ENCODE measurements at places on chromosomes 6 and 20.

DNA sequence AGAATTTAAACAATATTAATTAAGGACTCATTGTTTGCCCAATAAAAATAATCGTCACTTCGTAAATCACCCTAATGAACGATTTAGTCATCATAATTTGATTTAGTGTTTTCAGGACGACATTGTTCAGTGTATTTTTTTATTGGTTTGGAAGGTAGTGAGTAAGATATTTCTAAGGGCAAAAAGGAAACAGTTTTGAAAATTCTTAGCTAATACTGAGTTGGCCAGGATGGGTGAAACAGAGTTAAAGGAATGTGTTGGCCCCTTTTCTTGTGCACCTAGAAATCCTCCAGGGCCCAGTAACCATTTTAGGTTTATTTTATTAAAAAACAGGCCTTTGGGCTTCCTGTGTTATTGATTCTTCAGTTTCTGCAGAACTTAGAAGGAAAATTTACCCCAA lies 25.3 kb downstream of the ANKS1A start:
- DNase-seq = no peak

- DNase-seq = no peak
These were observed 36.1 kb downstream of the PREX1 start for GRCh38 chr20:48791666-48792071.

GRCh38 chr6:136990242-136990578 lies 54.6 kb downstream of the IL20RA start:
- DNase-seq = no peak

- no peak for DNase-seq
These were observed 583.8 kb upstream of the ARID1B start for GRCh38 chr6:156193381-156193780.

- no peak for DNase-seq
These were observed 184.7 kb upstream of the PREP start for GRCh38 chr6:105587349-105588122.

- DNase-seq = no peak
These were observed 24.2 kb downstream of the LHFPL5 start for GRCh38 chr6:35829306-35829705.

DNA sequence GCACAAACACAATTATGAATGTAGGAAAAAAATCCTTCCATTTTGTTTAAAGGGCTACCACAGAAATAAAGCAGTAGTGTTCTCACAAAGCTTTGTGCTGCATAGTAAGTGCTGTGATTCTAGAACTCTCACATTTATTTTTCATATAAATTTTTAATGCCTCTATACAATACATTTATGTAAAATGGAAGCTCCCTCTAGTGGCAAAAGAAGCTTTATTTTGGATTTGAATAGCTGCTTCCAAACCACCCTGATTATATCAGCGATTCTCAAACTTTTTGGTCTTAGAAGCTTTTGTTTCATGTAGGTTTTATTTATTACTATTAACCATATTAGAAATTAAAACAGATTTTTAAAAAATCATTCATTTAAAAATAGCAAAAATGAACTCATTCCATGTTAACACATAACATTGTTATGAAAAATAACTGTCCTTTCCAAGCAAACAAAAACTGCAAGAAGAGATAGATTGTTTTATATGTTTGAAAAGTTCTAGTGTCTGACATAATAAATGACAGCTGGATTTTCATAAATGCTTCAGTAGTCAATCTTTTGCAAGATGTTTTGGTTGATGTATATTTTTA lies 38.4 kb downstream of the HS3ST5 start:
- DNase-seq = no peak

DNA sequence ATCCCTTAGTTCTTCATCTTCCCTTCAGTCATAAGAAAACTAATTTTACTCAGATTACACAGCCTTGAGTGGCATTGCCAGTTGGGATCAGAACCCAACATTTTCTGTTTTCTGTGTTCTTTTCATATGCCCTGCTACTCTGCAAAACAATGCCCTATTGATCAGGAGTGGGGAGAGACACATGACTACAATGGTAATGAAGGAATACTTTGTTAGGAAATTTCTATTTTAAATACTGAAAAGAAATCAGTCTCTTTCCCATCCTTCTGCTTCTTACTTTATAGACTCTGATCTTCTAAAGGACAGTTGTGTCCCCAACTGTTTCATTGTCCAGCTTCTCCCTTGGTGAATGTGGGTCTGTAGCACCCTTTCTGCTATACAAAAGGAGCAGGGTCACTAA lies 5.5 kb upstream of the PKIB start:
- DNase-seq = no peak

DNA sequence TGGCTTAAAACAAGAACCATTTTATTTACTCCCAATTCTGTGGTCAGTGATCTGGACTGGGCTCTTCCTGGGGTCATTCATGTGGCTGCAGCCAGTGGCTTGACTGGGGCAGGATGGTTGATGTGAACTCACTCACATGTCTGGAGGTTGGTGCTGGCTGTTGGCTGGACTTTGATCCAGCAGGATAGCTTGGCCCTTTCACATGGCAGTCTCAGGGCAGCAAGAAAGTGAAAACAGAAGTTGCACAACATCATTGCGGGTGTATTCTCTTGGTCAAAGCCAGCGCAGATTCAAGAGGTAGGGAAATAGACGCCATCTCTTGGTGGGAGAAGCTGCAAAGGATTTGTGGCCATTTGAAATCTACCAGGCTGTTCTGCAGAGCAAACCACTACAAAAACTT lies 77.2 kb downstream of the MDGA1 start:
- DNase-seq = no peak

DNA sequence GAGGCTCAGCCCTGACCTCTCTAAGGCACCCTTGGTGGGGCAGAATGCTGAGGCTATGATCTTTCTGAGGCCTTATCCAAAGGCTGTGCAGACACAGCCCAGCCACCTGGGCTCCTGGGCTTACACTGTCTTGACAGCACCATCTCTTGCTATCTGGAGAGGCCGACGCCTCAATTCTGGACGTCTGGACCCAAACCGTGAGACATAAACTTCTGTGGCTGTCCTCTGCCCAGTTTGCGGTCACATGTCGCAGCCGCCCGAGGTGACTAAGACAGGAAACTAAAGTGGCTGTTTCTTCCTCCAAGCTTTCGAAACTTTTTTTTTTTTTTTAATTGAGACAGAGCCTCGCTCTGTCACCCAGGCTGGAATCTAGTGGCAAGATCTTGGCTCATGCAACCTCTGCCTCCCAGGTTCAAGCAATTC lies 49.3 kb downstream of the PRR18 start:
- no peak for DNase-seq

DNA sequence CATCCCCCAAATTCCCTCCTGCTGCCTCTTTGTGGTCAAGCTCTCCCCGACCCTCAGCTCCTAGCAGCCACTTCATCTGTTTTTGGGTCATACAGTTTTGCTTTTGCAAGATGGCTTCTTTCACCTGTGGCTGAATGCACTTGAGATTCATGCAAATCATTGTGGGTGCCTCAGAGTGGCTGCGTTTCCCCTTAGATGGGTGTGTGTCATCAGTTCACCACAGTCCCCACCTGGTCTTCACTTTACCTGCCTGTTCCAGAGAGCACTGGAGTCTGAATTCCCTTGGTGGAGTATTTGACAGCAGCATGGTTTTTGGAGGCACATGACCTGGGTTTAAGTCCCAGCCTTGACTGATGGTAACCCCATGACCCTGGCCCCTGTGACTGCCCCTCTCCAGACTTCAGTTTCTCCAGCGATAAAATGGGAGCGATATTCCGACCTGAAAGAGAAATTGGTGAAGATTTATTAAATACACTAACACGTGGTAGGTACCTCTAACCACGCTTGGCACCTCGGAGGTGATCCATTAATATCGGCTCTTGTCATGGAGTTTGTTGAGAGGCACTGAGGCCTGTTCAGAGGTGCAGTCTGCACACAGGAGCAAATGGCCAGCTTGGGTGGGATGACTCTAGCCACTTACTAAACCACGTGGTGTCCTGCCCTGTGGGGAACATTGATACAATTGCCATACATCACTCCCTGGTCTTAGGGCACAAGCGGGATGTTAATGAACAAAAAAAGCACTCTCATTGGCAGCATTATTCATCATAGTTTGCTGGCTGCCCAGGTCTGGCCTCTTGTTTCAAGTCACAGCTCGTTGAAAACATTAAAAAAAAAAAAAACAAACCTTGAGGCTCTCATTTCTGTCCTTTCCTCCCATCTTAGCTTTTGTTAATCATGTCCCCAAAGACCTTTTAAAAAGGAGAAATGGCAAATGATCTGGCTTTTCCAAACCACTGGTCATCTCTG lies 167.2 kb upstream of the KCNG1 start:
- no peak for DNase-seq

DNA sequence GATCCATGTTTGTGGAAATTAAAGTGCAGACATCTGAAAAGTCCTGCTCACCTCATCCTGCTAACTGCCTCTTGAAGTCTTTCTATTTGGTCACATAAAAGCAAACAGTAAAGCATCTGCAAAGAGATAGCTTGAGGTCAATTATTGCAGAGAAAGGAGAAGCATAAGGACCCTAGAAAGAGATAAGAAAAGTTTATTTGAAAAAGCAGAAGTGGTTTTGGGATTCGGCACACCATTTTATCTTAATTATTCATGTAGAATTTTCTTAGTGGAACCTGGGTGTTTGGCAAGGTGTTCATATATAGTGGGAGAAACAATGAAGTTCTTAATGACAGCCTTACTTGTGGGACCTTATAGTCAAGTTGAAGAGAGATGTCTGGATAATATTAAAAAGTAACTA lies 280.8 kb downstream of the CENPW start:
- no peak for DNase-seq

GRCh38 chr6:72849346-72849745 lies 227.5 kb downstream of the KCNQ5 start:
- DNase-seq = no peak

GRCh38 chr6:170345662-170346061 lies 39.1 kb downstream of the FAM120B start:
- no peak for DNase-seq

- no peak for DNase-seq
These were observed 3.7 kb upstream of the DEK start for GRCh38 chr6:18268066-18268465.

DNA sequence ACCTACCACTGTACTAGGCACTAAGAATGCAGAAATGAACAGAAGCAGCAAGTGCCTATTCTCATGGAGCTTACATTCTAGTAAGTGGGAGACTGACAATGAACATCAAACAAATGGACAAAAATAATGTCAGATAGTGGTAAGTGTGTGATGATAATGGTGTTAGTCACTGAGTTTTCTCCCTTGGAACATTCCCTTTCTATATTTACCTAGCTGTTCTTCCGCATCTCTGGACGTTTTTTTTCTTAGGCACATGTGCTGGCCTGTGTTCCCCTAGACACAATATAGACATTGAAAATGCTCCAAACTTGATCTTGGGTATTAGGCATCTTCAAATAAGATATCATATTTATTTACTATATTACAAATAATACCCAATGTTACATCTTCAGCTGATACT lies 218.1 kb upstream of the GJE1 start:
- no peak for DNase-seq
